ENCODE measurements at places on chromosomes 12 and 14.

DNA sequence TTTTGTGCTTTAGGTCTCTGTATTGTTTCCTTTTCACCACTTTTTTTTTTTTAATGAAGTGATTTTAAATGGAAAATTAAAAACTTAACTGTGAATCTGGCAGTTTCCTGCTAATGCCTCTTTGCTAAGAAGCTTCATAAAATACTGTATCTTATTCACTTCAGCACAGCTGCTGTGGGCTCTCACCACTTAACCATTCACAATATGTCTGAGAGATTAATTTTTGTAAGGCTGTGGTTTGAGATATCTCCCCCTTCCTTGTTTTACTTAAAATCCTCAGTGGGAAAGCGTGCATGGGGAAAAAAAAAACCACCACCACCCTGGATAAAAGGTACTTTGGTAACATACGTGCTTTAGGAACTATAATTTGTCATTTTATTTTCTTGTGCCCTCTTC lies 115.9 kb downstream of the ETV6 start:
- no peak for DNase-seq

- no peak for DNase-seq
Observed at GRCh38 chr14:46404865-46405811, 246.4 kb downstream of the RPL10L start.

DNA sequence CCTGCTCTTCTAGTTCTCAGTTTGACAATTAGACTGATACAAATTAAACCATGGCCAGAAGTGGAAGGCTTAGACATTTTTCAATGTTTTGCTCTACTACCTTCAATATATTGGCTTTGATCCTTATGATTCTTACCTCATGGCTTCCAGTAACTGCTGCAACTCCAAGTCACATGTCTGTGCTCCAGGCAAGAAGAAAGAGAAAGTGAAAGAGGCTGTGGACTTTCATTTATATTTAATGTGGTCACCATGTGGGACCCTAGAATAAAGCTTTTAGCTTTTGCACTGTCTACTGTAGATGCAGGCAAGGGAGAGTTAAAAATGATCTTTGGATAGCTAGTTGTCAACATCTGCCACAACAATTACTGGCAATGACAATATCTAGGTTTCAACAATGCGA lies 214.3 kb upstream of the PDE3A start:
- no peak for DNase-seq

GRCh38 chr12:68303850-68304249 lies 28.3 kb downstream of the MDM1 start:
- DNase-seq = no peak

GRCh38 chr12:105222726-105223351 lies 13.1 kb downstream of the APPL2 start:
- no peak for DNase-seq

GRCh38 chr14:38605193-38606114 lies 349.6 kb upstream of the CLEC14A start:
- DNase-seq = no peak

DNA sequence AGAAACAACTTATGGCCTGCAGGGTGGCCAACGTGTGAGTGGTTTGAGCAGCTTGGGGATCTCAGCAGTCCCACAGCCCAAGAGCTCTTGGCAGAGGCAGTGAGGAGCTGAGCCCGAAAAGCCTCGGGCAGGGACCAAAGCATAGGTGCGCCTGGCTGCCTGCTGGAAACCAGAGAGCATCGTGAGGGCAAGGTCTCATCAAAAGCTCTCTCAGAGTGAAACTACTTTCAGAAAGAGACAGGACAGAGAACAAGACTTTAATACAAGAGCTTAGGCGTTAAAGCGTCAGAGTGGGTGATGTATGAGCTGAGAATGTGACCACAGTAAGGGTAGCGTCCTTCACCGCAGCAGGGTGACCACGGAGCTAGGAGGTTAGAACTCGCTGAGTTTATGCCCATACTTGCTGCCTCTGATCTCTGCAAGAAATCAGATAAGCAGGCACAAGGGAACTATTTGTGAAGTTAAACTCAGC lies 30.8 kb downstream of the LGMN start:
- no peak for DNase-seq

GRCh38 chr14:89571491-89571890 lies 154.5 kb upstream of the FOXN3 start:
- no peak for DNase-seq

DNA sequence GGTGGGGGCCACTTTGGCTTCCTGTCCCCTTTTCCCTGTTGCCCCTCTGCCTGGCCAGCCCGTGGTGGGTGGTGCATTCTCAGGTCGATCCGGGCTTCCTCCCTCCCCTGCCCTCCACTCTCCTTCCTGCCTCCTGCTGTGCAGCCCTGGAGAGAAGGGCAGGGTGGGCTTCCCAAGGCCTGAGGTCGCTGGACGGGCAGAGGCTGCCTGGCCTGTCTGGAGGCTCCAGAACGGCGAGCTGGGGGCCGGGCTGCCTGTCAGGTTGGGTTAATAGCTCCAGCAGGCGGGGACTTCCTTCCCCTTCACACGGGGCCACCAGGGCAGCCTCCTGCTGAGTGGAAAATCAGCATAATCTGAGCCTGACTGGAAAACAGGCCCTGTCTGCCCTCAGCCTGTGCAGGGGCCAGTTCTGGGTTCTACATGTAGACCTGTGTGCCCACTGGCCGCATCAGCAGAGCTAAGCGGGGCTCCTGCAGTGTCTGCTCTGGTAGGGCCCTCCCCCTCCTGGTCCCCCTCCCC lies 11.3 kb downstream of the KIF26A start:
- peak; percentile 65 for DNase-seq

DNA sequence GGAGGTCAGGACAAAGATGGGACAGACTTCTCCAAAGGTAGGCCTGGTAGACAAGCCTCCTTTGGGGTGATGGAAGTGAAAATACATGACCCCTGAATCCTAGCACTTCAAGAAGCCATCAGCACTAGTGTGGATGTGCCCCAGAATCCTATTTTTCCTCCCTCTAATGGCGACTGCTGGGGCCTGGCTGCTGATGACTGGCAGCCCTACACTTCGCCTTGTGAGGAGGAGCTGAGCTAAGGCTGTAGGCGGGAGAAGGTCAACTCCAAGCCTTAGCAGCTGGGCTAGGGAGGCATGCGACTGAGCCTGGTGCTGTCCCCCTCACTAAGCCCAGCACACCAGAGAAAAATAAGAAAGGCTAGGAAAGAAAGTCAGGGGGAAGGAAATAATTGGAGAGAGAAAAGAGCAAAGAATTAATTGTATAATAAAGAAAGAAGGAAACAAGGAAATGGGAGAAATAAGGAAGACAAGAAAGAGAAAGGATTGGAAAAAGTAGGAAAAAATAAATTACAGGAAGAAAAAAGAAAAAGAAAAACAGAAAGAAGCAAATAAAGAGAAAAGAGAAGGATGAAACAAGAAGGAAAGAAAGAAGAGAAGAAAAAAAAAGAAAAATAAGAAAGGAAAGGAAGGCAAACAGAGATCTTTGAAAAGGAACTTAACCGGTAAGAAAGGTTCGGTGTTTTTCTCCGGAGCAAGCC lies 4.7 kb upstream of the HOXC10 start:
- no peak for DNase-seq

GRCh38 chr12:110193196-110193595 lies 69.0 kb downstream of the IFT81 start:
- DNase-seq = no peak

DNA sequence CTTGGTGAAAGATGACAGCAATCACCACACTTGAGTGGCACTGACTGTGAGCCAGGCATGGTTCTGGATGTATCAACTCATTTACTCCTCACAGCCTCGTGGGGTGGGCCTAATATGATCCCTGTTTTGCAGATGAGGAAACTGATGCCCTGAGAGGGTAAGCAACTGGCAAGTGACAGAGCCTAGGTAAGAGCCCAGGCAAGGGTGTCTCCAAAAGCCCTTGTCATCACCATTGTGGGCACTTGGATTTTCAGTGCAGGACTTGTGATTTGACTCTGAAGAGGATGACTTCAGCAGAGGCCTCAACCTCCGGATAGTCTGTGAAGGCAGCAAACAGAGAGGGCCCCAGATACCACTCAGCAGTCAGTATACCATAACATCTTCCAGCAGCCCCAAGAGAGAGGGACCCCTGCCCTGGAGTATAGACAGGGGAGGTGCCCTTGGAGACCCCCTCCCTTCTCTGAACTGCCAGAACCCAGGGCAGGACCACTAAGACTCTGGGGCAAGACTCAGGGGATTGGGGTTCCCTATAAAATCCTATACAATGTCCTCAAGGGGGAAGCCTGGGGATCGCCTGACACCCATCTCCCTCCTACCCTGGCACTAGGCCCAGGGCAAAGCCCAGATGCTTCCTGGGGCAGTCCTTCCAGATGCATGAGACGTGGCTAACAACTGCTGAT lies 7.1 kb upstream of the KRT5 start:
- no peak for DNase-seq

GRCh38 chr14:22232486-22232885 lies 356.5 kb downstream of the DAD1 start:
- DNase-seq = no peak

- DNase-seq = no peak
Observed at GRCh38 chr12:18823461-18823860, 85.5 kb downstream of the CAPZA3 start.

GRCh38 chr12:121748571-121749265 lies 36.2 kb downstream of the TMEM120B start:
- DNase-seq = no peak

GRCh38 chr14:96100161-96101064 lies 61.3 kb downstream of the C14orf132 start:
- peak; percentile 75 for DNase-seq

GRCh38 chr12:58695263-58695662 lies 225.0 kb downstream of the LRIG3 start:
- DNase-seq = no peak

DNA sequence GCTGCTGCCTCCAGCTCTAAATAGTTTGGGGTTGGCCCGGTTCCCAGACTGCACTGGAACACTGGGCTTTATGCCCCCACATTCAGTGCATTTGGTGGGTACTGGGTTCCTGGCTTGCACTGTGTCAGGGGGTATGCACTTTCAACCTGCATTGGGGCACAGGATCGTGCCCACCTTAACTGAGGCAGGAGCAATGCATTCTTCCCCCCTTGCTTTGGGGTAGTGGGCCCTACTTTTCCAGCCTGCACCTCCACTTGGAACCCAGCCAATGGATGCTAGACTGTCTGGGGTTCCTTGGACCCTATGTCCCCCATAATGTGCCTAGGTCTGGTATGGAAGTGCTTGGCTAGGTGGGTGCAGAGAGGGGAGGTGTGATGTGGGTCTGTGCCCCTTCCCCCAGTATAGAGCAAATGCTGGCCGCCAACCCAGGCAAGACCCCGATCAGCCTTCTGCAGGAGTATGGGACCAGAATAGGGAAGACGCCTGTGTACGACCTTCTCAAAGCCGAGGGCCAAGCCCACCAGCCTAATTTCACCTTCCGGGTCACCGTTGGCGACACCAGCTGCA lies 615 bp downstream of the TARBP2 start:
- DNase-seq = no peak

GRCh38 chr12:60842181-60842580 lies 1246.4 kb downstream of the SLC16A7 start:
- DNase-seq = no peak

GRCh38 chr14:97946240-97946639 lies 1149.1 kb downstream of the VRK1 start:
- DNase-seq = no peak

DNA sequence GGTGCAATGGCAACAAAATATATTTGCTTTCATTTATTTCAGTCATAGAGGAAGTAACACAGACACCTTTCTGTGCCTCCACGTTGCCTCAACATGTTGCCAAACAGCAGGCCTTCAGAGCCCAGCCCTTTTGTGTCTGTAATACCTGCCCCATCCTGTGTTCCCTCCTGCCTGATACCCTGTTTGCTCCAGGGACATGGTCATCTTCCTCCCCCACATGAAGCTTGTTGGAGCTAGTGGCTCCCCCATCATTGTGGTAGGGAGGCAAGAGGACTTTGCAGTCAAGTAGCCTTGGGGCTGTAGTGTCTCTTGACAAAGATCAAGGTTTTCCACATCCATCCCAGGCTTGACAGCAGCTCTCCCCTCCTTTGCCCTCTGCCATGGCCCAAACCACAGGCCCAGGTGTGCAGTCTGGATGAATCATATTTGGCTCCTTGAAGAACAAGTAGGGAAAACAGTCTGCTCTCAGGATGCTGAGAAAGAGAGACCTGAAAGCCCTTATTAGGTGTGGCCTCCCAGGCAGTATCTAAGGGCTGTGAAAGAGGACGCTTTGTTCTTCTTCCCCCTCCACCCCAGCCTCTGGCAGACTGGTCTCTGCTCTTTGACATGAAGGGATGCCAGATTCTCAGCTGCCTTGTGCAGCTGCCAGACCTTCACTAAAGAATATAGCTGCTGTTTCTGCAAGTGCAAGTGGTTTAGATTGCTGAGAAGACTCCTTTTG lies 329.0 kb downstream of the C12orf75 start:
- DNase-seq = no peak

DNA sequence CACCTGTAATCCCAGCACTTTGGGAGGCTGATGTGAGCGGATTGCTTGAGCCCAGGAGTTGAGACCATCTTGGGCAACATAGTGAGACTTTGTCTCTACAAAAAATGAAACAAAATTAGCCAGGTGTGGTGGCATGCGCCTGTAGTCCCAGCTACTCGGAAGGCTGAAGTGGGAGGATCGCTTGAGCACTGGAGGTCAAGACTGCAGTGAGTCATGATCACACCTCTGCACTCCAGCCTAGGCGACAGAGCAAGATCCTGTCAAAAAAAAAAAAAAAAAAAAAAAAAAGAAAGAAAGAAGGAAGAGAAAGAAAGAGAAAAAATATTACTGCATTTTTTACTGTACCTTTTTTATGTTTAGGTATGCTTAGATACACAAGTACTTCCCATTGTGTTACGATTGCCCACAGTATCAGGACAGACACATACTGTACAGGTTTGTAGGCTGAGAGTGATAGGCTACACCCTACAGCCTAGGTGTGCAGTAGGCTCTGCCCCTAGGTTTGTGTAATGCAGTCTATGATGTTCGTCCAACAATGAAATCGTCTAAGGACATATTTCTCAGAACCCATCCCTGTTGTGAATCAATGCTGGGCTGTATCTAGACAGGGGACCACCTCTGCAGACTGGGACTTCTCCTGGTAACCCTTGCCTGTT lies 160.4 kb upstream of the PWP1 start:
- no peak for DNase-seq

DNA sequence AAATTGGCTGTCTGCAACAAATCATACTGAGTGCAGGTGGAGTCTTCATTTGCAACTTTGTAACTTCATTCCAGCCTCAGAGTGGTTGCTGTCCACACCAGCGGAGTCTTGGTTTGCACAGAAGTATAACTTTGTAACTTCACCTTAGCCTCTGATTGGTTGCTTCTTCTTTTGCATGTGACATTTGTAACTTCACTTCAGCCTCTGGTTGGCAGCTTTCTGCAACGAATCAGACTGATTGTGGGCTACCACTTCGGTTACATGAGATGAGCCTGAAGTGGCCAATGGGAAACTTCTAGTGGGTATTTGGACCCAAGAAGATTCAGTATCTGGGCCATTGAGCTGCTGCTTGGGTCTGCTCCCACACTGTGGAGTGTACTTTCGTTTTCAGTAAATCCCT lies 17.8 kb downstream of the RASSF8 start:
- DNase-seq = no peak

Measured in aorta (tissue), 5 donors.